Keratinocyte (primary cell): ENCODE measurements at places on chromosomes 2 and 18.

GRCh38 chr2:180722551-180723239, 257.7 kb upstream of the UBE2E3 start:
- DNase-seq: no peak

DNA sequence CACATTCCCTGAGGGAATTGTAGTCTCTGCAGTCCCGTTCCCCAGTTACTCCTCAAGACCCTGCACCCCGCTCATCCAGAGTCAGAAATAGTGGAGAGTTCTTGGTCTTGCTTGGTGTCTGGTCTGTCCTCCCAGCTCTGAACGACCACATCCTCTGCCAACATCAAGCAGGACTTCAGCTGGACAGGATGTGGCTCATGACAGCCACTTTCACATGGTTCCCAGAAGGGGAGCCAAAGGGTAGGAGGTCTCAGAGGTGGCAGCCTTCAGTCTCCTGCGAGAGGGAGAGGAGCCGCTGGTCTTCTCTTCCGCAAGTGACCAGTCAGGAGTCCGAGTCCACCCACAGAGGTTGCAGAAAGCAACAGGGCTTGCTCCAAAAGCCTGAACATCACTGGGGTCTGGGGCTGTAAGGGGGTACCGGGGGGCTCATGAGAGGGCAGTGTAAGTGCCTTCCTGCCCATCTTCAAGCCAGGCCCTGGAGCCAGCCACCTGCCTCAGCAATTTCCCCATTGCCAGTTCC, 29.8 kb downstream of the B3GNT7 start:
- no peak for DNase-seq

GRCh38 chr2:202052235-202052634, 18.6 kb downstream of the FZD7 start:
- DNase-seq: no peak

DNA sequence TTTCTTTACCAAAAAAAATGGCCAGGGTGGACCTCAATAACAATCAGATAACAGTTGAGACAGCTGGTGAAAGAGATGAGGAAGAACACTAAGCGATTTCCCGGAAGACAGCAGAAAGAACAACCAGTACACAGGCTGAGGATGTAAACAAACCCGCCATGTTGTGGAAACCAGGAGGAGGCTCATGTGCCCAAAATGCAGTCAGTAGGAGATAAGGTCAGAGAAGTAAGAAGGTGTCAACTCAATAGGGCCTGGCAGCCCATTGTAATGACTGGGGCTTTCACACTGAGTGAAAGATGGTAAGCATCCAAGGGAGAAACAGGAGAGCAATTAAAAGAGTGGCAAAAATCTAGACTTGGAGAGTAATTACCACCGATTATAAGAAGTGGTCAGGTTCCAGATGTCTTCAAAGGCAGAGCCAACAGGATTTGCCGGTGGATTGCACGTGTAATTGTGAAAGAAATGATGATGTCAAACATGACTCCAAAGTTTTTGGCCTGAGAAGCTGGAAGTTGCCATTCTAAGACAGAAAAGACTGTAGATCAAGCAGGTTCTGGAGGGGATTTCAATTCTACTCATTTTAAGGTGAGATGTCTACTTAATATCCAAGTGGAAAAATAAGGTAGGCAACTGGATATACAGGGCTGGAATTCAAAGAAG, 77.7 kb upstream of the CYP1B1 start:
- no peak for DNase-seq

DNA sequence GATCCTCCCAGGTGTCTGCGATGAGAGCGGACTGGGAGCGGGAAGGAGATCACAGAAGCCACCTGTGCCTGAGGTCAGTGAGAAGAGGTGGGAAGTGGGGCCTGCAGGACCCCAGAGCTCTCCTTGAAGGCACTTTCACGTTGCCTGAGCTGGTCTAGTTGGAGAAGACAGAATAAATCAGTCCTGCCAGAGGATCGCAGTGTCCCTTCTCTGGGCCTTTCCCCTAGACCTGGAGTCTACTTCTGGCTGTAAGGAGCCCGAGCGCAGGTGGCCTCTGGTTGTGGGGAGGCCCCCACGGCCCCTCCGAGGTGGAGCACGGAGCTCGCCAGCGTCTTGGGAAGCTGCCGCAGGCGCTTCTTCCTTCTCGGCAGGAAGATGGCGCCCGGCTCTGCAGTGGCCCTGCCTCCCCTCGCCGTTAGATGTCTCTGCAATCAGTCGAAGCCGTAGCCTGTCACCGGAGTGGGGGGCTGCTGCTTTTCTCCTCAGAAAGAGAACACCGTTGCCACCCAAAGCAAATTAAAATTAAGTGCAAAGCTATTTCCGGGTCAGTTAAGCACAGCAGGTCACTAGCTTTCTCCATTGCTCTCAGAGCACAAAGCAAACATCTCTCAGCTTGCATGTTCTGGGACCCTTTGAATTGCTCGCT, 212.0 kb upstream of the MYT1L start:
- DNase-seq: no peak

DNA sequence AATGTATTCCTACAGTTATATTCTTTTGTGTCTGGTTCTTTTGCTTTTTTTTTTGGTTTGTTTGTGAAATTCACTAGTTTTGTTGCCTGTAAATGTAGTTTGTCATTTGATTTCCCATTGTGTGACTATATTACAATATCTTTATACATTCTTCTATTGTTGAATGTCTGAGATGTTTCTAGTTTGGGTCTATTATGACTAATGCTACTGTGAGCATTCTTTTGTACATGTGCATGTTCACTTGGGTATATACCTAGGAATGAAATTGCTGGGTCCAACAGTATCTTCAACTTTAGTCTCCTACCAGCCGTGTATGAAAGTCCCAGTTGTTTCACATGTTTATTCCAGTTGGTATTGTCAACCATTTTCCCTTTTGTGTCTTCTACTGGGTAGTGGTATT, 112.7 kb upstream of the RBMS1 start:
- DNase-seq: no peak

DNA sequence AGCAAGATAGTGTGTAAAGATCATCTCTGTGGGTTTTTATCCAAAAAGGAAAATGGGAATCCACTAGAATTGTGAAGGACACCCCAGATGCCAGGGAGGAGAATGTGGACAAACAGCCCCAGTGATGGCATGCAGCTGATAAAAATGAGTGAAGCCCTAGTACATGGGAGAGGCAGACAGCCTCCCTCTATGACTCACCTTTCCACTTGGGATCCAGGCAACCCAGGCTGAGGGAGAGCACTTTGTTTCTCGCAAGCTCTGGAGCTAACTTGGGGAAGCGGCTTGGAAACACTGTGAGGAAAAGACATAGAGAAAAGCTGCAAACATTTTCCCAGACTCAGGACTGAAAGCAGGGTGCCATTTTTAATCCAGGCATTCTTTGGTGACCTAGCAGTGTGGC, 5.3 kb upstream of the FLACC1 start:
- no peak for DNase-seq

DNA sequence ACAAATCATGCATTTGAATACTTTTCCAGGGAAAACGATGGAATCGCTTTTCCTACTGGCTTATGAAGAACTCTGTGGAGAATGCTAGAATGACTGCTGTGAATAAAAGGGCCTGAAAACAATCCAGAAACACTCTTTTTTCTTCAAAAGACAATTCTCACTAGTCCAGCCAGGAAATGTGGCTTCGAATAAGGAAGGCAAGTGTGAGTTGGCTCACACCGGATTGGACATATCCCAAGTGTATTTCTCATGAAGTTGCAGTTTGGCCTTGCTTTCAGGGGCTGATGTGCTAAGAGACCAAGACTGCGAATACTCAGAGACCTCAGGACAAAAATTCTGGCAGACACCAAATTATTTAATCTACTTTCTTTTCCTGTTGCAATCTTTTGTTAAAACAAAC, 54.1 kb downstream of the FIGN start:
- no peak for DNase-seq

DNA sequence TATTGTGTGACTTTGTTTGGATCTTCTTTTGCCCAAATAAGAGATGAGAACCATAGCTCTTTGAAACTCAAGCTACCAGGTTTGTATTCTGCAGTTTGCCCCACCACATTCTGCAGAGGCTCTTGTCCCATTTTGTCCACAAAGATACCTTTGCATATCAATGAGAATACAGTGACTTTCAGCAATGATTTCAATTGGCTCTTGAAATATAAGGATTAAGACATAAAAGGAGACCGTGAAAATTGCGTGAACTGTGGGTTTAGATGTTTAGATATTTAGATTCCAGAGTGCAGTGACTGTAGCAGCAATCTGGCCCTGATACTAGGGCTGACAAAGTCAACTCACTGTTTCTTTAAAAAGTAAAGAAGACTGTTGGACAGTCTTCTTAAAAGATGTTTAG, 146.6 kb upstream of the SP5 start:
- DNase-seq: no peak

DNA sequence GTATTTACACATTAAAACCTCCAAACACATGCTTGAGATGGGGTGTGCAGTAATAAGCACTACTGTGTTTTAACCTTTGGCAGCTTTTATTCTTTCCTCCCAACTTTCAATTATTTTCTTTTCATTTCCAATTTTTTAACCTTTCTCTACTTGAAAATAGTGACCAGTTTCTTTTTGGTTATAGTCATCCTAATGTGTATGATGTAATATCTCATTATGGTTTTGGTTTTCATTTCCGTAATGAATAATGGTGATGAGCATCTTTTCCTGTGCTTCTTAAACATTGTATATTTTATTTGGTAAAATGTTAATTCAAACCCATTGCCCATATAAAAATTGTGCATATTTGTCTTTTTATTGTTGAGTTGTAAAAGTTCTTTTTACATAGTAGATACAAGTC, 103.5 kb downstream of the BMPR2 start:
- DNase-seq: no peak

DNA sequence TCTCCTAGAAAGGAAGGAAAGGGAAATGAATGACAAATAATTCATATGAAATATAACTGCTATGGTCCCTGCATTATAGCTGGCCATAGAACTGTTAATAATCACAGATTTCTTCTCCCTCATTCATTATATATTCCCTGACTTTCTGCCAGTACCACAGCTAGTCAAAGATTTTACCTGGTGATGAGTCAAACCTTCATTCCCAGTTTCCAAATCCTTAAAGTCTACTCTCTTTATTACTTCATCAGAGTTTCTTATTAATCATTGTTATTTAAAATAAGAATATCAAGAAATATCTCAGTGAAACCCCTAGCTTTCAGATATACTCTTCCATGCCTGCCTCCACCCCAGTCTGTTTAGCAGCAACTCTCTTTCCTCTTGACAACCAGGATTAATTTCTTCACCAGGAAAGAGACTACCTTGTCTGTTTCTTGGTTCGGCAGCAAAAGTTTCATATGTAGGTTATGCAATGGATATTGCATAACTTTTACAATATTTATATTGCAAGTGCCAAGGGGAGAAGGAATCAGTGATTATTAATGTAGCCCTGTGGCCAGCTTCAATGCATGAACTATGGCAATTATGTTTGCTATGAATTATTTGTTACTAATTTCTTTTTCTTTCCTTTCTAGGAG, 533.8 kb downstream of the FBXO15 start:
- no peak for DNase-seq

DNA sequence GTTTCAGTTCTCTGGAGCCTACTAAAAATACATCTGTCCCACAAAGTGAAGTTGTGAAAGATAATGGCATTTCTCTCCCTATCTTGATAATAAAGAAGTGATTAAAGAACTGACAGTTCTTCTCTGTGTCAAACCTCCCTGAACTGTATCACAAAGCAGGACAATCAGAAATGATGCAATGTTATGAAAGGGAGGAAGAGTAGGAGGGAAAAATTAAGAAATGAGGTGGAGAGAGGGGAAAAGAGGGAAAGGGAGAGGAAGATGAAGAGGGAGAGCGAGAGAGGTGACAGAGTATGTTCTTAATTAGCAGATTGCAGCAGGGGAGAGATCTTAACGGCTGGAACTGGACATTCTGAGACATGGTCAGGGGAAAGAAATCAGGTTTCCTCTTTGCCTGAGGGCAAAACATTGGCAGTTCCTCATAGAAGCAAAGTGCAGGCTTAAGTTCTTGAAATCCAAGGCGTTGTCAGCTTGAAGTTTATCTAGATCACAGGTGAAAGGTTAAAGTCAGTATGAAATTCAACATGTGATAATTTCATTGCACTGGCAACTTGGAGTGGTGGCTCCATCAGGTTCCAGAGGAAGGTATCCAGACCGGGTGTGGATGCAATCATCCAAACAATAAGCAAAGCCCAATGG, 54.6 kb downstream of the RDH14 start:
- DNase-seq: no peak

- DNase-seq: no peak
Observed at GRCh38 chr18:48074929-48075706, 144.7 kb upstream of the SMAD2 start.

GRCh38 chr2:77363277-77363676, 158.9 kb downstream of the LRRTM4 start:
- DNase-seq: no peak

DNA sequence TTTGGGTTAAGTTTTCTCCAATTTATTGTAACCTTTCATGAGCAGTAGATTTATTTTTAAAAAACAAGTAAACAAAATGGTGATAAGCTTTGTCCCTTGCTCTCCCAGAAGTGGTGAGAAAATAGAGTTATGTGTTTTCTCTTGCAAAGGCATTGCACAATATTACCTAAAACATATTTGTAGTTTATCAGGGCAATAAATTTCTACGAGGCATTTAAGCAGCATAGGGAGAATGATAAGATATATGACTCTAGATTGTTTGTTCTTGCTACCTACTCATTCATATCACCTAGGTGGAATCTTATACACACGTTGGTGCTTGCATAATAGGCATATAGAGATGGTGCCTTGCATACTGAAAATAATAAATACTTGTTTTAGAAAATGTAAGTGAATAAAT, 201.7 kb downstream of the MYO1B start:
- no peak for DNase-seq

GRCh38 chr18:59385191-59385590, 26.1 kb upstream of the LMAN1 start:
- DNase-seq: no peak

DNA sequence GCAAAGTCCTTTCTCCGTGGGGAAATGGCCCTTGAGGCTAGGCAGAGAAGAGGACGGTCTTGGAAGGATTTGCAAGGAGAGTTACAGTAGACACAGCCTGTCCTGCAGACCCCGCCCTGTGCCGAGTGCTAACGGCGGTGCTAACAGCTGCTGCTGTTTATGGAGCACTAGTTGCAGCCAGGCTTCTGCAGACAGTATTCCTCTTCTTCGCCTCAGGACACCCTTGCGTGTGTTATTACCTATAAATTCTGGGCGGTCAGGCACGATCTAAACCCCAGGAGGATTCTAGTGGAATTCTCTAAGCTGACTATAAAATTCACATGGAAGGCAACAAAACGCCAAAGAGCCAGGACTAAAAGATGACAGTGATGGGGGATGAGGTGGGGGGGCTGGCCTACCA, 139.8 kb downstream of the GLI2 start:
- DNase-seq: no peak

GRCh38 chr18:14767474-14767873, 19.5 kb downstream of the ANKRD30B start:
- no peak for DNase-seq
